ENCODE measurements at places on chromosomes 1 and 21.
A peak's percentile ranks its signal among the peaks of the same experiment; 100 is the strongest.

DNA sequence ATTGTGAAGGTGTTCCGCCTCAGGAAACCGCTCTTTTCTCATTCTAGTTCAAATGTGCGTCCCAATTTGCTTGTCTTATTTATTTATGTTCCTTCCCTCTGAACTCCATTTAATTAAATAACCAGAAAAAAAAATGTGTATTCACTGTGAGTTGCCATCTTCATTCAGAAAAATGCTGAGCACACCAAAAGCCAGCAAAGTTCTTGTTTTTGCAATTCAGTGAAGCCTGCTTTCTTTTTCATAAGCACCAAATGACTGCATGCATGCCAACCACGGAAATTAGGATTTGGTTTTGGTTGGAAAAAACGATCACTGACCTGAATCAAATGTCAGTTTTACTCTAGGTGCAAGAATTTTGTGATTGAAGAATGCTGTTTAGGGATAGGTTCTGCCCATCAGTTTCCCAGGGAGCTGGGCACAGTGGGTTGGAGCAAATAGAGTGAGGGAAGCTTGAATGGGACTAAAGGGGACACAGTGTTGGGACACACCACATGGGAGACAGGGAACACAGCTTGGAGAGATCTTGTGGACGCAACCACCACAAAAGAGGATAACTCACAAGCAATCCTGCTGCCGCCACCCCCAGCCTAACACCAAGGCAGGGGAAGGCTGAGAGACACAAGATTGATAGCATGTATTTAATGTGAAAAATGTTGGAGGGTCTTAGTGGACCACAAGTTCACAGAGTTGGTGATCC is 183.4 kb upstream of the GALNT2 start:
- DNase-seq, result no peak

GRCh38 chr1:228469413-228470162 is 17.6 kb upstream of the RNF187 start:
- no peak for DNase-seq

DNA sequence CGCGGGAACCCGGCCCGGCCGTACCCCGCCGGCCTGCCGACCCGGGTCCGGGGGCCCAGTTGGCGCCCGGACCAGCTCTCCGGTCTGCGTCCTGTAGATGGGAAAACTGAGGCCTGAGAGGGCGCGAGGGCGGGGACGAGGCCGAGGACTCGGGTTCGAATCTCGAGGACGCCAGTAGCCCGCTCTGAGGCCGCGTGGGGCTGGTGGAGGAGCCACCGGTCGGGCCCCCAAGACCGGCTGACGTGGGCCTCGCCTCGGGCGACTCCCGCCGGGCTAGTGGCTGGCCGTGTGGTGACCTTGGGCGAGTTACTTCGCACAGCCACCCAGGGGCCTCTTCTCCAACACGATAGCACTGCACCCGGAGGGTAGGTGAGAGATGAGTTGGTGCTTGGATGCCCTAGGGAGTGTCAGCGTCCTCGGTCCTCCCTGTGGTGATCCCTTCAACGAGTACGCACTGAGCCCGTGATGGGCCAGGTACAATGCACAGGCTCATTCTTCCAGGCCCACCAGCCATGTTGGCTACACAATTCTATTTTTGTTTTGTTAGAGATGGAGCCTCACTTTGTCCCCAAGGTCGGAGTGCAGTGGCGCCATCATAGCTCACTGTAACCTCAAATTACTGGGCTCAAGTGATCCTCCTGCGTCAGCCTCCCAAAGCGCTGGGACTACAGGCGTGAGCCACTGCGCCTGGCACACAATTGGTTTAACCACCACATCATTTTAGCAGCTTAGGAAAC is 404 bp upstream of the SCMH1 start:
- DNase-seq, result no peak

GRCh38 chr1:18948913-18949685 is 7.4 kb downstream of the IFFO2 start:
- no peak for DNase-seq

DNA sequence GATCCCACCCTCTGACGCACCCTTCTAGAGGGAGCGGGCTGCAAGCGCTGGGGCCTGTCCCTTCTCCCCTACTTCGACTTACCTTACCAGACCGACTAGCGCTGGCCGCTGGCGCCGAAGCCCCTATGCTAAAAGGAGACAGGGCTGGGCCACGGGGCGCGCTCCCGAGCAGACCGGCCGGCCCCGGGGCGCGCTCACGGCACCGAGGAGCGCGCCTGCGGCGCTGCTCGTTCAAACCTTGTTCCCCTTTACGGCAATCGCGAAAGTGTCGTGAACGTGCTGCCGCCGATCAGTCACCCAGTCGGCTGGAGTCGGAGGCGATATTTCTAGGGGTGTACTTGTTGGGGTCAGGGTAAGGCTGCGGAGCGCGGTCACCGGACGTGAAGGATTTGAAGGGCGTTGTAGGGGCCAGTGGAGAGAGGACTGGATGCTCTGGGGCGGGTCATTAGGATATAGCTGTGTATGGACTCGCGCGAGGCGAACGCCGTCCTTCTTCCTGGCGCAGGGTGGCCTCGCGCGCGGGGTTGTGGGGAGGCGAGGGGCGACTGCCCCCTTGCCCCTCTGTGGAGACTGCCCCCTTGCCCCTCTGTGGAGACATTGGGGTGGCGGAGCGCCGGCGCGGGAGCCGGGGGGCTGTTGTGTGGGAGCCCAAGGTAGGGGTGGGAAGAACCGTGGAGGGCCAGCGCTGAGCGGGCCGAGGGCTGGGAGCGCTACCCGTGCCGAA is at the start of the genes CEPT1 and DRAM2:
Gene CEPT1 (plus strand): TSS at position 268 of the 724 bp plus-strand sequence. CDS start 7,492 bp downstream, outside the sequence.
Gene DRAM2 (minus strand): TSS at position 138 of the 724 bp plus-strand sequence. CDS start 8,539 bp downstream, outside the sequence.
- DNase-seq, result peak; percentile 91

DNA sequence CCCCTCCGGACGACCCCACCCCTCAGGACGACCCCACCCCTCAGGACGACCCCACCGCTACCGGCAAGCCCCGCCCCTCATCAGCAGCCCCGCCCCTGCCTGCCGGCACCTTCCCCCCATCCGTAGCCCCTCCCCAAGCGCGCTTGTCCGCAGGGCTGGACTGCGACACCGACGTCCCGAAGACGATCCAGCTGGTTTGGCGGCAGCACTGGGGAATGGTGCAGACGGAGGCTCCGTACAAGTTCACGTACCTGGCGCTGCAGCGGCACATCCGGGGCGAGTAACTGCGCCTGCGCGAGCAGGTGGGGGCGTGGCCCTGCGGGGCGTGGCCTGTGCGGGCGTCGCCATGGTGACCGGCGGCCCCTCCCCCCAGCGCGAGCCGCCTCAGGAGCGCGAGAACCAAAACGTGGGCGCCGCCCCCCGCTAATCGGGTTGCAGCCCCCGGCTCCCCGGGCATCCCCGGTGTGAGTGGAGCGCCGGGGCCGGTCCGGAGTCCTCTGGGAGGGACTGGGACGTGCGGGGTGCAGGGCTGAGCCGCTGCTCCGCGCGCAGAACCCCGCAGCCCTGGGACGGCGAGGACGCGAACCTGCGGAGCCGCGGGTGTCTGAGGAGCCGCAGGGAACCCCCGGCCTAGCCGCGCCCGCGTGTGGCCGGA is 4.9 kb downstream of the RNF223 start:
- peak; percentile 91 for DNase-seq

DNA sequence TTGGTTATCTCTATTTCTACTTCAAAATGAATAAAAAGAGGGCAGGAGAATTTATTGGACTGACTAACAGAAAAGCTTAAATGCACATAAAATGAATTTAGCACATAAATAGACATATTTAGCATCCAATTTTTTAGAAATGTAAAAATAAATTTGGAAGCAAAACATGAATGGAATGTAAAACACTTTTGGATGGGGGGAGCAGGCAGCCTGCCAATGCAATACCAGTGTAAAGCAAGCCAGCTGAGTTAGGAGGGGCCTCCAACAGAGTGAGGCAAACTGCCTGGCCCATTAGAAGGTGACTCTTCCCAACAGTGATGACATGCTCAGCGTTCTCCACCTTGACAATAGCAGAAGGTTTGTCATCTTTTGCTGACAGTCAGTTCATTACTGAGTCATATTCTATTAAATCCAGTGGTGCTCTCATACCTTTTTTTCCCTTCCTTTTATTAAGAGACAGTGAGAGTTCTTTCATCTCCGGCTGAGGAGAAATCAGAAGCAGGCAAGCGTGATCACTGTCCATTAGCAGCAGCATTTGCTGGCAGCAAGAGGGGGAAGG is 19.5 kb upstream of the EXO1 start:
- DNase-seq, result no peak

GRCh38 chr1:181986907-181987305 is 74.6 kb downstream of the ZNF648 start:
- DNase-seq, result no peak

DNA sequence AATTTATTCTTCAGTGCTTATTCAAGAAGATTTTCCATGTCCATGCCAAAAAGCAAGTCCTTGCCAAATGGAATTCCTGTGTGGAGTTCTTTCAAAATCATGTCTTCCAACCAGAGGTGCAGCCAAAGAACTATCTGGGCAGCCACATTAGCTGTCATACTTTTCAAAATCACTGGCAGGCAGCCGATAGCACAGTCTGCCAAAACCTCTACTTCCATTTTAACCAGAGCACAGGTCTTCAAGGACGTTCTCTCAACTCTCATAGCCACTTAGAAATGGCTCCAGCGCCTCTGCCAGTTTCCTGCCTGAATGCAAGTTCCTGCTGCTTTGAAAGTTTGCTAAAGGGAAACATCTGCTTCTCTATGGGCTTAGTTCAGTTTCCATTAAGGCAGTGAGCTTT is 975.7 kb upstream of the ADGRL4 start:
- no peak for DNase-seq

- no peak for DNase-seq
Observed at GRCh38 chr1:23441446-23442148, 17.0 kb upstream of the TCEA3 start.

DNA sequence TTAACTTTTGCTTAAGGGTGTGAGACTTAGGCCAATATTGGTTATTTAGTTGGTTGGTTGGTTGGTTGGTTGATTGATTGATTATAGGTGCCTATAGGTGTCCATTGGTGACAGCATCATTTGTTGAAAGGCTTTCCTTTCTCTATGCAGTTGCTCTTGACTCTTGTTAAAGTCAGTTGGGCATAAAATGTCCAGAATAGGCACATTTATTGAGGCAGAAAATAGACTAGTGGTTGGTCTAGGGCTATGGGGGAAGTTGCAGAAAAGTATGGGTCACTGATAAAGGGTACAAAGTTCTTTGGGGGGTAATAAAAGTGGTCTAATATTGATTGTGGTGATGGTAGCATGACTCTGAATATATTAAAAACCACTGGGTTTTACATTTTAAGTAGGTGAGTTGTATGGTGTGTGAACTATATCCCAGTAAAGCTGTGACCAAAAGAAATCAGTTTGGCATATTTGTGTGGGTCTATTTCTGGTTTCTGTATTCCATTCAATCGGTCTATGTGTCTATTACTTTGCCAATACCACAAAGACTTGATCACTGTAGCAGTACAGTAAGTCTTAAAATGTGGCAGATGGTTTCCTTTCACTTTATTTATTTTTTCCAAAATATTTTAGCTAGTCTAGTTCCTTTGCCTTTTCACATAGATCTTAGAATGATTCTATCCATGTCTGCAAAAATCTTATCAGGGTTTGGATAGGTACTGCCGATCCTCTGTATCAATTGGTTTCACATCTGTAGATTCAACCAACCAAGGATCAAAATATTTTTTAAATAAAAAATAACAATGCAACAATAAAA is 63.0 kb downstream of the ATP1A1 start:
- DNase-seq, result no peak

GRCh38 chr1:226069811-226070489 is 7.4 kb downstream of the H3-3A start:
- DNase-seq, result no peak

DNA sequence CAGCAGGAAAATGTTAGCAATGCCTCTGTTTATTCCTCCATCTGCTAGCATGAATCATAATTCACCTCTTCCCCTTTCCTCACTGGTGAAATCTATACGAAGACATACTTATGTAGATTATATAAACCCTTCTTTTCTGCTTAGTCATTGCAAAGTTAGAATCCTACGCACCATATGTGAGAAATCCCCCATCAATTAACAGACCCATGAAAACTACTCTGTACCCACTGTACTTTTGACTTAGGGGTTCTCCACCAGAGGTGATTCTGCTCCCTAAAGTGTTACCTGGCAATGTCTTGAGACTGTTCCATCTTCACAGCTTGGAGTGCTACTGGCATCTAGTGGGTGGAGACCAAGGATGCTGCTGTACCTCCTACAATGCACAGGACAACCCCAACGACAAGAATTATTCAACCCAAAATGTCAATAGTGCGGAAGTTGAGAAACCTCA is 49.6 kb upstream of the KCTD3 start:
- no peak for DNase-seq

DNA sequence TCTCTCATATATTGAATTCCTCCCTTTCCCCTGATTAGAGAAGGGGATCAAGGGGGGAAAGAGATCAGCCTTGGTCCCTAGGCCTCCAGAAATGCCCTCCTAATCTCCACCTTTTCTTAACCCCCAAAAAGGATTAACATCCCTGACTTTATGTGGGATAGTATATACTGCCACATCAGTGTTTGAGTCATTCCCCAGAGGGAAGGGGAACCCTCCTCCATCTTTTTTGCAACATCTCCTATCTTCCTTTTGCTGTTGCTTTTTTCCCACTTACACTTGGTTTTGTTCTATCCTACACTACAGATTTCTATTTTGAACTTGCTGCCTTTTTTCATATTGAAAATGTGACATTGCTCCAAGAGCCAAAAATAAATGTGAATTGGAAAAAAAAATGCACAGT is 65.4 kb upstream of the PODN start:
- no peak for DNase-seq

- DNase-seq, result no peak
Observed at GRCh38 chr1:75765697-75766355, 20.2 kb upstream of the RABGGTB start.

GRCh38 chr1:158056498-158056897 is 63.1 kb downstream of the KIRREL1 start:
- no peak for DNase-seq

- DNase-seq, result no peak
Observed at GRCh38 chr1:154352245-154352580, 26.9 kb downstream of the ATP8B2 start.

DNA sequence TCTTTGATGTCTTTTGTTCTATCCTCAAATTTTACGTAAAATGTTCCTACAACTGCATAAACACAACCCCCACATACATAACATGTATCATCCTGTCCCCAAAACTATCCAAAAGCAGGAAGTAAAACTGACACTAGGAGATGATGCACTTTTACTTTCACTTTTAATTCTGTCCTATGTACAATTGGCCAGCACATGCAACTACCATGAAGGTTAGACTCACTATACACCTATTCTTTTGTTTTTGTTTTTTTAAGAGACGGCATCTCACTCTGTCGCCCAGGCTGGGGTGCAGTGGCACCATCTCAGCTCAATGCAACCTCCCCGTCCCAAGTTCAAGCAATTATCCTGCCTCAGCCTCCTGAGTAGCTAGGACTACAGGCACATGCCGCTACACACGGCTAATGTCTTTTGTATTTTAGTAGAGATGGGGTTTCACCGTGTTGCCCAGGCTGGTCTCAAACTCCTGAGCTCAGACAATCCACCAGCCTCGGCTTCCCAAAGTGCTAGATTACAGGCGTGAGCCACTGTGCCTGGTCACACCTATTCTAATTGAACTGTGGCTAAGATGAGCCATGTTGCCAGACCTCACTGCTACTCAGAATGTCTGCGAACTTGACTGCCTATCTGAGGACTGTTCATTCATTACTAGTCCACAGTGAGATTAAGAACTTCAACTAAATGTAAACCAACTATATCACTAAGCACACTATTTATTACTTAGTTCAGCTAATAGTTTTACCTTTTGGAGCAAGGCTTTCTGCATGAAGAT is 48.0 kb downstream of the TOR3A start:
- DNase-seq, result no peak

- no peak for DNase-seq
Observed at GRCh38 chr1:154735061-154735803, 127.2 kb upstream of the ADAR start.
